ENCODE measurements at places on chromosomes 1 and 21. TPM values are rescaled to one million over a fixed set of nuclear protein-coding genes. Genes with fewer than 3 reads are reported as not detected.

Gene CELA3B
- not detected for total RNA-seq

Gene C1QC
- 1.5 TPM for total RNA-seq

Gene IVL
- not detected for total RNA-seq

Gene DUSP10
- total RNA-seq = 2.7 TPM

Gene TAL1
- total RNA-seq = not detected

Gene IER5
- total RNA-seq = 18.7 TPM

Gene LCE3D
- total RNA-seq = not detected

Gene APCS
- not detected for total RNA-seq

Gene FMO4
- 3.9 TPM for total RNA-seq

Gene KCNA3
- 74.7 TPM for total RNA-seq

Gene SMAP2
- 154 TPM for total RNA-seq

Gene C1orf52
- 52.5 TPM for total RNA-seq

Gene MMP23B
- total RNA-seq = 3.6 TPM

Gene PLEKHN1
- total RNA-seq = 0.93 TPM

Gene ZNF593OS
- not detected for total RNA-seq

Gene EPS8L3
- not detected for total RNA-seq

Gene NOL9
- total RNA-seq = 81.3 TPM

Gene PTPN22
- total RNA-seq = 26.6 TPM

Data from naive thymus-derived CD8-positive, alpha-beta T cell (primary cell).